ENCODE measurements at places on chromosomes 4 and X.
A peak's percentile ranks its signal among the peaks of the same experiment; 100 is the strongest.

DNA sequence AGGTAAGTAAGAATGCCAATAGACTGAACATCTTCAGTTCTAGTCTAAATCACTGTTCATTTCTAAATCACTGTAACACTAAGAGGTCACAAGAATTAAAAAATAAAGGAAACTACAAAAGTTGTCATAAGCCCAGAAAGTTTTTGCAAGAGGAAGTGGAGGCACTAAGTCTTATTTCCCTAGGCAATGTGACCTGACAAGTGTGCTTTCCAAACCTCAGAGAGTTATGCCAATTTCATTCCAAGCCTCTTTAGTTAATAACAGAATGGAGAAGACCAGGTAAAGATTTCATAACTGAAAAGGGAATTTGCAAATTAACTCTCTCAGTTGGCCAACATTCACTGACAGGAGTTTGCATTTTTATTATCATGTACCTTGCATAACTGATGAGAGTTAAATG is 40.5 kb downstream of the BBS12 start:
- DNase-seq: no peak

DNA sequence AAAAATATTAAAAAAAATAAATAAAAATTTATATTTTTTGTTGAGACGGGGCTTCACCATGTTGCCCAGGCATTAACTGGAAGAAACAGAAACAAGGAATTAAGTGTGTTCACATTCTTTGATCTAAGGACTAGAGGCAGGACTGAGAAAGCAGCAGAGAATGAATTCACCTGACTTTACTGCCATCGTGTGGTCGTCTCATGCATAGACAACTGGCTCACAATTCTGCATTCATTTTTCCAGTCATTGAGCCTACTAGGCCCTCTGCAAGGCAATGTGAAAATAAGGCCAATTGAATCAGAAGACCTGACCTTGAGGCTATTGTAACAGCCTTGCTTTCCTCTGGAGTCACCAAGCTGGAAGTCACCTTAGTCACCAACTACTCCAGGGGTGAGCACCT is 37.4 kb downstream of the LHFPL1 start:
- peak; percentile 2 for DNase-seq

DNA sequence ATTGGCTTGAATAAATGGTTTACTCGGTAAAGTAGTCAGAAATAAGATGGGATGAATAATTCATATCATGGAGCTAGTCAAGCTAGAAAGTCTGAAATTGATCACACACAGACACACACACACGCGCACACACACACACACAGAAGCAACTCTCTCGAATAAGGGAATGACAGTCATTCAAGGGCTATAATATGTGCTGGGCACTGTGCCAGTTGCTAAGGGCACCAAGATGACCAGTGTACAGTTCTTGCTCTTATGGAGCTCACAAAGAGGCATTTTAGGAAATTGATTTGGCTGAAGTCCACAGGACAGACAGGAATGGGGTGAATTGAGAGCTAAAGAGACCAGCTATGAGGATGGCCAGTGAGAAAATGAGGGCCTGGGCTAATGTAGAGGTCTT is 34.2 kb upstream of the SH3D19 start:
- DNase-seq: no peak

GRCh38 chrX:29652484-29652883 is 562.9 kb upstream of the MAGEB2 start:
- no peak for DNase-seq

GRCh38 chrX:45801554-45801953 is 600.9 kb upstream of the DIPK2B start:
- DNase-seq: no peak

GRCh38 chr4:156656896-156657295 is 314.7 kb downstream of the PDGFC start:
- DNase-seq: no peak

- no peak for DNase-seq
Observed at GRCh38 chr4:167020410-167020809, 213.9 kb downstream of the SPOCK3 start.

GRCh38 chrX:114841051-114841450 is 176.4 kb downstream of the IL13RA2 start:
- no peak for DNase-seq

GRCh38 chr4:65600656-65601055 is 69.6 kb downstream of the EPHA5 start:
- no peak for DNase-seq

GRCh38 chr4:42646013-42646784 is 10.7 kb downstream of the ATP8A1 start:
- DNase-seq: no peak

GRCh38 chrX:130165181-130165702 is 399 bp downstream of the AIFM1 start:
- no peak for DNase-seq

- DNase-seq: no peak
Observed at GRCh38 chr4:85496126-85496849, 21.3 kb downstream of the ARHGAP24 start.

- DNase-seq: no peak
Observed at GRCh38 chr4:48774760-48775710, 5.0 kb downstream of the FRYL start.

All from HuH-7.5 (cell line).